Skeletal muscle cell (primary cell): ENCODE measurements at places on chromosomes 3 and 15.

GRCh38 chr15:64456634-64457108 is 3.7 kb upstream of the ZNF609 start:
- no peak for DNase-seq

GRCh38 chr15:50350621-50351020 is 4.4 kb downstream of the GABPB1 start:
- no peak for DNase-seq

GRCh38 chr3:166743481-166744134 is 636.5 kb downstream of the ZBBX start:
- no peak for DNase-seq

- DNase-seq, result no peak
These were observed 30.0 kb downstream of the HCN4 start for GRCh38 chr15:73338606-73339374.

GRCh38 chr15:48865370-48866079 is 12.4 kb upstream of the EID1 start:
- peak; percentile 71 for DNase-seq

DNA sequence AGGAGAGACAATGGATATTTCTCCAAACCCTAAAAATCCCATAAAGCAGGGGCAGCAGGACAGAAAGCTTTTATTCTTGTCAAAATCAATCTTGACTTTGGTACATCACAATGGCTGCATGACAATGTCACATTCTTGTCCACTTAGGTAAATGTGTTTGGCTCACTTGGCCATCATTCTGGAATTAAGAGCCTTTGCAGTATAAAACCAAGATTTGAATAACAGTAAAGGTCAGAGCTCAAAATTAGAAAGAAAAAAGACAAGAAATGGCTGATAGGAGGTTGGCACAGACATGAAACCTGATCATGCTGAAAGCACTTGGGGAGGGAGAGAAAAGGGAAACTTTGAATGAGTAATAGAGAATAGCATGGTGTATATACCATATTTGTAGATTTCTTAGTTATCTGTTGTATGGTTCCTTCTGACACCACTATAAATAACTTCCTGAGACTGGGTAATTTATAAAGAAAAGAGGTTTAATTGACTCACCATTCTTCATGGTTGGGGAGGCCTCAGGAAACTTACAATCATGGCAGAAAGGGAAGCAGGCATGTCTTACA is 158.5 kb upstream of the SGO1 start:
- DNase-seq, result no peak

DNA sequence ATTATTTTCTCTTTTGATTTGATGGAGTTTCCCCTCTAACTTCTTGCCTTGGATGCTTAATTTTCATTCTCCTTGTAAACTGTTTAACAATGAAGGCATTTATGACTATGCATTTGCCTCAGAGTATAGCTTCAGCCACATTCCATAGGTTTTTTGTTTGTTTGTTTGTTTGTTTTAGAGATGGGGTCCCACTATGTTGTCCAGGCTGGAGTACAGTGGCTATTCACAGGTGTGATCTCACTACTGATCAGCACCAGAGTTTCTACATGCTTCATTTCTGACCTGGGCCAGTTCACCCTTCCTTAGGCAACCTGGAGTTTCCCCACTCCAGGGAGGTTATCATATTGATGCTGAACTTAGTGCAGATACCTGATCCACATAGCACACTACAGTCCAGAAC is 4.1 kb downstream of the SECISBP2L start:
- no peak for DNase-seq

- DNase-seq, result no peak
These were observed 33.4 kb upstream of the SCAANT1 start for GRCh38 chr3:63945558-63946096.

DNA sequence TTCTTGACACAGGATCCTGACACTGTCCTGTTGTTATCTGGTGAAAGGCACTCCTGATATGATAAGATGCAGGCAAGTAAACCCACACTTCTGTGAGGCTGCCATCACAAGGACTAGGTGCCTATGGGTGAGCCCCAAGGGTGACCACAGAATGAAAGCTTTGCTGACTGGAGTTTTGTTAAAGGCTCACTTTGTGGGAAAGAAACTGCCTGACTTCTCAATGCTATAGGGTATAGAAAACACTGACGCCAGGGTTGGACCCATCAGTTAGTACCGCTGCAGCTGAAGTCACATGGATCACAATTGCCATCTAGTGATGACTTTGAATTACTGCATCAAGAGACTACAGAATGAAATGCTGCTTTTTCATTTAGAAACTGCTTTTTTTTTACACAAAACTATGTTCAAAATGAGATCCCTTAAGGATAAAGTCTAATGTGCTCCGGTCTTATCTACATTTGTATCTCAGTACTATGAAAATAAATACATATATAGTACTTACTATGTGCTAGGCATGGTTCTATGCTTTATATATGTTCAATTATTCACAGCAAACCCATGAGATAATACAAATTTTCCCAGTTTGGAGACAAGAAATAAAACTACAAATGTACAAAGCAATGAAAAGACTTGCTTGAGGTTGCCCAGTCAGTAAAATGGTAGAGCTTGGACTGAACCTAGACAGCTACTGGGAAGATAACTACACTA is 64.2 kb upstream of the CMSS1 start:
- DNase-seq, result peak; percentile 65

GRCh38 chr3:36132214-36132613 is 248.1 kb upstream of the STAC start:
- DNase-seq, result no peak

DNA sequence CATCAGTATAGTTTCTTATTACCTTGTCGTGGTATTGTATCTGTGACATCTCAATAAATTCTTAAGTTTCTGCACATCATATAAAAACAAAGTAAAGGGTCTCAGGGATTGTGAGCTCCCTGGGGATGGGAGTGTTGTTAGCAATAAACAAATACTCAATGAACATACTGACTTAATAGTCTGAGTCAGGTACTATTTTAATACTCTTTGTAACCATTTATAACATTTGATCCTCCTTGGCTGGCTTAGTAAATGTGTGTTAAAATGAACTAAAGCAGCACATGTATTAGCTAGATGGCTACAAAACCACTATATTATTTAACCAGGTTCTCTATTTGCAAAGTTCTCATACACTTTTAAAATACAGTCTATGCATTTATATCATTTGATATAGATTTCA is 1.8 kb downstream of the ICE2 start:
- DNase-seq, result no peak

GRCh38 chr3:165451371-165452070 is 255.3 kb upstream of the SLITRK3 start:
- no peak for DNase-seq

- no peak for DNase-seq
These were observed 23.1 kb upstream of the P4HTM start for GRCh38 chr3:48966876-48967361.

DNA sequence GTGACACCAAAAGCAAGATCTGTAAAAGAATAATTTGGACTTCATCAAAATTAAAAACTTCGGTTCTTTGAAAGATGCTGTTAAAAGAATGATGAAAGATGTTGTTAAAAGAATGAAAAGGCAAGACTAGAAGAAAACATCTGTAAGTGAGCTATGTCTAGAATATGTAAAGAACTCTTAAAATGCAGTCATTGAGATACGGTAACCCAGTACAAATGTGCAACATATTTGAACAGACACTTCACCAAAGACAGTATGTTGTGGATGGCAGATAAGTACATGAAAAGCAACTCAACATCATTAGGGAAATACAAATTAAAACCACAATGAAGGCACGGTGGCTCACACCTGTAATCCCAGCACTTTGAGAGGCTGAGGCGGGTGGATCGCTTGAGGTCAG is 139.5 kb downstream of the LRIG1 start:
- no peak for DNase-seq

- no peak for DNase-seq
These were observed 837 bp downstream of the TMC3 start for GRCh38 chr15:81373176-81373575.

GRCh38 chr3:14519406-14519805 is 20.7 kb downstream of the GRIP2 start:
- DNase-seq, result no peak

DNA sequence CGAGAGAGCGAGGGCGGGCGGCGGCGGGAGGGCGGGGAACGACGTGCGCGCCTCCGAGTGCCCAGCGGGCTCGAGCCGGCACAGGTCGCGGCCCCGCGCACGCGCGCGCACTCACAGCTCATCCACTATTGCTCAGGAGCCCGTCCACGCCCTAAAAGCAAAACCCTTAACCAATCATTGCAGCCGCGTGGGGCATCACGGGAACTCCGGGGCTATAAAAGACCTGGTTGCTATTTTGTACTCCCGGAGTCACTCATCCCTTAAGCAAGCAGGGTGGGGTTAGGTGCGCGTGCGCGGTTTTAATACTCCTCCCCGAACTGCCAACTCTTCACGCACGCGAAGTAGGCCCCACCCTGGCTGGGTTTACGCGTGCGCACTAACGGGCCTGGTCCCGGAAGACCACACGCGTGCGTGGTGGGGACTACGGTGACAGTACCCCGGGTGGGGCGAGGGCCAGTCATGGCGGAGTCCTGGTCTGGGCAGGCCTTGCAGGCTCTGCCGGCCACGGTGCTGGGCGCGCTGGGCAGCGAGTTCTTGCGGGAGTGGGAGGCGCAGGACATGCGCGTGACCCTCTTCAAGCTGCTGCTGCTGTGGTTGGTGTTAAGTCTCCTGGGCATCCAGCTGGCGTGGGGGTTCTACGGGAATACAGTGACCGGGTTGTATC is at the start of the genes RHOA and TCTA:
Gene RHOA (minus strand): TSS at position 9 of the 664 bp plus-strand sequence. CDS start 36,387 bp downstream, outside the sequence.
Gene TCTA (plus strand): TSS at position 456 of the 664 bp plus-strand sequence. CDS start 4 bp downstream, at position 460.
- peak; percentile 99 for DNase-seq

DNA sequence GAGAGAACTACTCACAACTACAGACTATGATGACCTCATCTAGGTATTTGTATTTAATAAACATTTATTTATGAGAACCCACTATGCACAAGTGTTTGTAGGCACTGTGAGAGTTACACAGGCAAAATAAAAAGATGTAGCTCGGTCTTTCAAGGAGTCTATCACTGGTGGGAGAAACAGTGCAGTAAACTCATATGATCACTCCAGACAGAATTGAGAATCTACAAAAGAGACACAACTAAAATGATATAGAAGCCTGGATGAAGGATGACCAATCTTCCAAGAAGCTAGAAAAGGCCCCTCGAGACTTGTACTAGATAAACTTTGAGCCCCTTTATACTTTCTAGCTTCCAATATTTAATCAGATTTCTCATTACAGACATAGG is 70.2 kb upstream of the ZBTB20 start:
- DNase-seq, result no peak

GRCh38 chr3:69642606-69643005 is 96.7 kb upstream of the MITF start:
- no peak for DNase-seq

- no peak for DNase-seq
These were observed 224.0 kb upstream of the CBLB start for GRCh38 chr3:106092792-106093191.

DNA sequence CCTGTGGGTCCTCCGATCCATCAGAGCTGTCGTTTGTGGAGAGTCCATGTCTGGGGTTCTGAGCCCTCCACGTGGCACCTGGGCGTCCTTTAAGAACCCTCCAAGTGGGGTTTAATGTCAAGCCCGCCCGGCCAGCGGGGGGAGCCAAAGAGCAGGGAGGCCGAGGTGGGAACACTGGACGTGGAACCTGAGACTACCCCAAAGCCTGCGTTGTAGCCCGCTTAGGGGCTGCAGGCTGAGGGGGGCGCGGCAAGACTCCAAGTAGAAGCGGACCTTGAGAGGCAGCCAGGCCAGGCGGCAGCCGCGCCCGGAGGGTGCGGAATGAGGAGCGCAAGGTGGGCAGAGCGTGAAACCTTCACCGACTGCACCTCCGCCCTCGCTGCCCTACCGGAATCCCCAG is 126.2 kb upstream of the ATP10A start:
- DNase-seq, result no peak

- DNase-seq, result no peak
These were observed 21.2 kb upstream of the SIAH2 start for GRCh38 chr3:150783920-150784746.

DNA sequence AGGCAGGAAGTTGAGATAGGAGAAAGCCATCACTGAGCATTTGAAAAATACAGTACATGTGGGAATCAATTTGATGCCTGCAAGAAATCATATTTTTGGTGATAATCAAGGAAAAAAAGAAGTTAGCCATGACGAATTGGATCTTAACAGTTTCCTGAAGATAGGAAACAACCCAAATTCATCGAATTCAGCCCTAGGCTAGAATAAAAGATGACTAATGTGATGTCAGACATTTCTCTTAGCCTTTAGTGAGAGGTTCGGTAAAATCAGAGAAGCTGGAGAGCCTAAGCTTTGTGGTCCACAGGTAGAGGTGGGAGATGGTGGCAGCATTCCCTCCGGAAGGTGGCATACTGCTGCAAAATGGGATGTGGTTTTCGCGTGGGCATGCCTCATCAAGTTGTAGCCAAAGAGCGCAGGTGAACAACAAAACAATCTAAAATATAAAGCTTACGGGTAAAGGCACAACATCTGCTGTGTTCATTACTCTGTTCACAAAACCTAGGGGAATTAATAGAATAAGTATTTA is 144.1 kb upstream of the ALCAM start:
- no peak for DNase-seq

DNA sequence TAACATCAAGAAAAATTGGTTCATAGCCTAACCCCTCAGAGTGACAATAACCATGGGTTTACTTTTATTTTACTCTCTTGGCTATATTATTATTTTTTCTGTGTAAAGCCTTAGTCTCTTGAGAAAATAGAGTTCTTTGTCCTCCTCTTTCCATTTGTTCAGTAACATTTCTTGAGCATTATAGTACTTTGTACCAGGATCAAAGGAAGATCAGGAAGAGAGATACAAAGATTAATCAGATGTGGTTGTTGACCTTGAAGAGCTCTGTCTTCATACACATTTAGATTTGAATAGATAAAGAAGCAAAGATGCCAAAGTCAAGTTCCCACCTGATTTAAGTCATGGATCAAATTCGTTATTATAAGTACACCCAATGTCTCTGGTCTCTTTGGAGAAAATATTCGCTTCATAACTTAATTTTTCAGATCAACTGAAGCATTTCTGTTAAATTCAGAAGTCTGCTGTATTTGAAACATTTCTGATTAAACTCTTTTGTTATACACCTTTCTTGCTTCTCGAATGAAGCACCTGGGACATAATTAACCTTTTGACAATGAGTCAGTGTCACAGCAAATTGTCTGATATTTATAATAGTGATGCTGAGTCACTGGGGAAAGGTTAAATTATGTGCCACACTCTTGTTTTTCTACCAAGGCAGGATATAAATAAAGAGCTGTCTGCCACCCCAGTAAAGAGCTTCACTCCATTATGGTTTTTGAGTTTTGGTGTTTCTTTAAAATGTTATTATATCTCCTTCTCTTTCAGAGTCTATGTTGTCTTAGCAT is 100.2 kb downstream of the GHSR start:
- no peak for DNase-seq

DNA sequence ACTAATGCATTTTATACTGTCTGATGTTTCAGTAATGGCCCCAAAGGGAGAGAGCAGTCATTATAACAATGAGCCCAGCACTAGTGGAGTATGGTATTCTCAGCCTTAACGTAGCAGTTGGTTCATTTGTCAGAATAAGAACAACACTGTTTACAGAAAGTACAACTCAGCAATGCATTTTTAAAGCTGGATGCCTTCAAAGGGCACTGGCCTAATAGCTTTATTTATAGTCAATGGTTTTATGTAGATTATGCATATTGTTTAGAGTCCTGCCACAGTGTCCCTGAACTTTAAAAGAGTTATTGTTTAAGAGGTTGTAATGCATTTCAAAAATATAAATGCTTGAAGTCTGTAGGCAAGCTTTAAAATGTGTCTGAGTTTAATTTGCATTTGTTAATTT is 211.1 kb downstream of the MCTP2 start:
- DNase-seq, result no peak

GRCh38 chr3:12730506-12731242 is 28.4 kb downstream of the TMEM40 start:
- no peak for DNase-seq

GRCh38 chr15:39430389-39430788 is 150.5 kb upstream of the THBS1 start:
- no peak for DNase-seq

- DNase-seq, result no peak
These were observed 34.5 kb downstream of the P3H2 start for GRCh38 chr3:190086191-190086590.
